AG09319 (cell line): ENCODE measurements at places on chromosomes 11 and 22.
A peak's percentile ranks its signal among the peaks of the same experiment; 100 is the strongest.

DNA sequence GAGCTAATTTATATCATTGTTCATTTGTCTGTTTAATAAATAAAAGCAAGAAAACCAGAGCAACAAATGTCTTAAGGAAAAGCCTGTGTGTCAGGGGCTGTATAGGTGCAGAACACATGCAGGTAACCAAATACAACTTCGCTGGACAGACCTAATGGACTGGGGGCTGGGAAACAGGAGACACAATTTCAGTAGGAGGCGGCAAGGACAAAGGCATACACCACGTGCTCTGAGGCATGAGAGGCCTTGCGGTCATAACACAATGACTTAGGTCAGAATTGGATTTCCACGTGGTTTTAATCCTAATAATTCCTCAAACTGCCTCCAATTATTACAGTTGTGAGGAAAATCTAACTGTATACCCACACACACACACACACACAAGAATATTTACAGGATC is 8.7 kb upstream of the GLB1L3 start:
- no peak for DNase-seq

GRCh38 chr22:22682807-22683667 is 38.6 kb downstream of the GGTLC2 start:
- DNase-seq: peak; percentile 14

- DNase-seq: no peak
Observed at GRCh38 chr11:127472505-127472904, 471.9 kb upstream of the KIRREL3 start.

DNA sequence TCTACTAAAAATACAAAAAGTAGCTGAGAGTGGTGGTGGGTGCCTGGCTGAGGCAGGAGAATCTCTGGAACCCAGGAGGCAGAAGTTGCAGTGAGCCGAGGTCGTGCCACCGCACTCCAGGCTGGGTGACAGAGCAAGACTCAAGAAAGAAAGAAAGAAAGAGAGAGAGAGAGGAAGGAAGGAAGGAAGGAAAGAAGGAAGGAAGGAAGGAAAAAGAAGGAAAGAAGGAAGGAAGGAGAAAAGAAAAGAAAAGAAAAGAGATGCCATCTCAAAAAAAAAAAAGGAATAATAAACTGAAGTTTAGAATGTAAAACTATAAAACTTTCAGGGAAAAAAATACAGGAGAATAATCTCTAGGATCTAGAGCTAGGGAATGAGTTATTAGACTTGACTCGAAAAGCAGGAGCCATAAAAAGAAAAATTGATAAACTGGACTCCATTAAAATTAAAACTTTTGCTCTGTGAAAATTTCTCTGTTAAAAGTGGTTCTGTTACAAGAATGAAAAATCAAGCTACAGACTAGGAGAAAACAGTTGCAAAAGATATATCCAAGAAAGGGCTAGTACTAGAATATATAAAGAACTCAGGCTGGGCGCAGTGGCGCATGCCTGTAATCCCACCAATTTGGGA is 13.4 kb upstream of the SEPTIN5 start:
- no peak for DNase-seq

DNA sequence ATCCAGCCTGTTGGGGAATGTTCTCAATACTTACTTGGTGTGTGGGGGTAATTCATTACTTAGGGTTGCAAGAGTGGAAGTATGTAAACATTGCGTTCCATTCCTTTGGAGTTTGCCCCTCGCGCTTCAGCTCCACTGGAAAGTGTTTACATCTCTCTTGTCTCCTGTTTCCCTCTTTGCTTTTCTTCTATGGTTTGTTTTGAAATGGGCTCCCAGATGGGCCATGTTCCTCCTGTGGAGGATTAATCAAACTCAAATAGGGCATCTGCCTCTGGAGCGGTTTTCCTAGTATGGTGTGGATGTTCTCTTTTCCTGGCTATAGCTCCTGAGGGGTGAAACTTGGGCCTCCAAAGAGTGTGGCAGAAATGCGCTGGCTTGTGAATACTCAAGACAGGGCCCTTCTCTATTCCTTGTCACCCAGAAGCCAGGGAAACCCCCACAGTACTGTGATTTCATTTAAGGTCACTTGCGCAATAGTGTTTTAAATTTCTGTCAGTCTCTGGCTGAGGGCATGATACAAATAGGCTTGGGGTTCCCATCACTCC is 51.9 kb downstream of the CD44 start:
- no peak for DNase-seq

GRCh38 chr22:26587991-26588613 is 1.8 kb downstream of the TPST2 start:
- DNase-seq: no peak

GRCh38 chr11:34641456-34641855 is 20.6 kb downstream of the EHF start:
- DNase-seq: no peak

- DNase-seq: no peak
Observed at GRCh38 chr22:25077964-25078363, 121.7 kb upstream of the CRYBB3 start.

DNA sequence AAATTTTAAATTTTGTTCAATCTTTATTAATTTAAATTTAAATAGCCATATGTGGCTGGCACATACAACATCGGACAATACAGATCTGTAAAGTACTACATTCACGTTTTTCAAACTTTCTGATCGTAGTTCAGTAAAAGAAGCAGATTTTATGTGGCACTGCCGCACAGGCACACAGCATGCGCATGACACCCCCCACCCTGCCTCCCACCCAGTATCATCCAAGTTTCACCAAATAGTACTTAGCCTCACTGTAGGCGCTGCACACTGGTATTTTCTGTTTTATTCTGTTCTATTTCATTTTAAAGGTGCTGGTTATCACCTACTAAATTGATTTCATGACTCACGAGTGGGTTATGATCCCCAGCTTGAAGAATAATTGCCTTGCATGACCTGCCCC is 159.9 kb downstream of the HIPK3 start:
- DNase-seq: no peak

- peak; percentile 57 for DNase-seq
Observed at GRCh38 chr11:86798988-86799387, 1.4 kb upstream of the PRSS23 start.

DNA sequence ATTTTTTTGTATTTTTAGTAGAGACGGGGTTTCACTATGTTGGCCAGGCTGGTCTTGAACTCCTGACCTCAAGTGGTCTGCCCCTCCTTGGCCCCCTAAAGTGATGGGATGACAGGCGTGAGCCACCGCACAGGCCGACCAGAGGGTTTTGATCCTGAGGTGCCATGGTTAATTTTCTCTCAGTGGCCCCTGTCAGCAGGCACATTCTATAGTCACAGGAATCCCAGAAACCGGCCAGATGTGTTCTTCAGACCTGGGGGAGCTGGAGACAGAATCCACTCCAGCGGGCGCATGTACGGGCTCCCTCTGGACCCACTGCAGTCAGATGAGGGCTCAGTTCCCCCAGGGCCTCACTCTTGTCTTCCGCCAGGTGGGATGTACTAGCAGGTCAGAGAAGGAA is 17.0 kb downstream of the IGLL1 start:
- DNase-seq: no peak

- DNase-seq: no peak
Observed at GRCh38 chr11:1488575-1489180, 2.1 kb upstream of the MOB2 start.

GRCh38 chr11:63239254-63239653 is 4.1 kb downstream of the SLC22A25 start:
- no peak for DNase-seq

DNA sequence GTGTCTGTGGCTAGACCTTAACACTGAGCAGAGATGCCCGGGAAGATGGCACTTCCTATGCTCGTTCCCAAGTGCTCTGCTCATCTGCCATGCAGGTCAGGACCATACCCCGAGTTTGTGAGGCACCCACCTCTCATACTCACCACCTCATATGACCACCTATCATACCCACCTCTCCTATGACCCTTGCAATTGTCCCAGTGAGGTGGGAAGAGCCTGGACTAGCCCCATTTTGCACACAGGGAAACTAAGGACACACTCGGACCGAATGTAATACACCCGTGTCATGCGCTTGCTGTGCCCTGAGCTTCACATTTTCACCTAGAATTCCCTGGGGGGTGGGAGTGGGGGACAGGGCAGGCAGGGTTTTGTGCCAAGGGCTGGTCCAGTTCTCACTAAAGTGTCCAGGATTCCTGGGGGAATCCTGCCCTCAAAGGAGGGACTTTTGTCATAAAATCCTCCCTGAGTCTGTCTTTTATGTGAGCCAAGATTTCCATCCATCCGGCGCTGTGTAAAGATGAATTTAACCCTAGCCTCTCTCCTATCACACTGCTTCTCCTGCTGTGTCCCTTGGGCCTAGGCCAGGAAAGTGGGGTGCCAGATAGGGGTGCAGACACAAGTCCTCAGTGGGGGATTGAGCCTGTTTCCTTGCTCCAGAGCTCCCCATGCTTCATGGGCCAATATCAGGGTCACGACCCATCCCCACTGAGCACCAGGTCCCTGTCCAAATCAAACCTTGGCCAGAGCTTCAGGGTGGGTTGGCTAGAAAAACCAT is 20.0 kb downstream of the TPBGL start:
- no peak for DNase-seq

DNA sequence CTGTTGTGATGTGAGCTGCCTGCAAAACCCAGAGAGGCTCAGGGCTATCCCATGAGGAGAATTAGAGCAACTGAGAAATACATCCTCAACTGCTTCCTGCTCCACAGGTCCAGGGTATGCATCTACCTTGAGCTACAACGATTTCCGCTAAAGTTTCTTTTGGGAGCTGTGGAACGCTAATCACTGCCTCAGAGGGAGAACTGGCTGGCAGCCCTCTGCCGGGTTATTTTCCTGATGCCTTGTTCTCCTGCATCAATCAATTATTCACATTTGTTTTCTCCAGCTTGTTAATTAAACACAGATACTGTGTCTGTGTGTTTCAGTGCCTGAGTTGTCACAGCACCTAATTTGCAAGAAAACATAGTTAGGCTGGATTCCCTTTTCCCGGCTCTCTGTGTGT is 211.1 kb upstream of the PLET1 start:
- DNase-seq: no peak

DNA sequence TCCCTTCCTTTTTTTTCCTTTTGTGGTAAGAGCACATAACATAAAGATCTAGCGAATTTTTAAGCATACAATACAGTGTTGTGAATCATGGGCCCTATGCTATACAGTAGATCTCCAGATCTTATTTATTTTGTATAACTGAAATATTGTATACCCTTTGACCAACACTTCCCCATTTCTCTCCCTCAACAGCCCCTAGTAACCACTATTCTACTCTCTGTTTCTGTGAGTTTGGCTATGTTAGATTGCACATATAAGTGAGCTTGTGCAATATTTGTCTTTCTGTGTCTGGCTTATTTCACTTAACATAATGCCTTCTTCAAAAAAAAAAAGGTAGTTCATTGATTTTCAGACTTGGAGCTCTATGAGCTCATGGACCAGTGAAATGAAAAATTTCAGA is 180.5 kb downstream of the C11orf91 start:
- DNase-seq: no peak

DNA sequence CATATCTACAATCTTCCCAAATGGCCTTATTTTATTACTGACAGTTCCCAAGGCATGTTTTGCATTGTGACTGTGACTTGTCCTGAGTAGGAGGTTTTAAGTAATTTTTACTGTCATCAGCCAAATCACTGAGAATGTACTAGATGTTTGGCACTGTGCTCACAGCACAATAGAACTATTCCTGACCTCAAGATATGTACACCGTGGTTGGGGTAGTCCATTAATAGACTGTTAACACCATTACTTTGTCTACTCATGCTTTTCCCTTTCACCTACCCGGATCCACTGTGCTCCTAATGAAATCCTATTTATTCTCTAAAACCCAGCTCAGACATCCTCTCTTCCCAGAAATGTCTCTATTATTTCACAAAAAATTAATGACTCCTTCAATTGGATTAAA is 168.7 kb upstream of the TENM4 start:
- no peak for DNase-seq

GRCh38 chr22:18103527-18104269 is 6.9 kb upstream of the TUBA8 start:
- DNase-seq: no peak

GRCh38 chr22:44329179-44329796 is 16.5 kb upstream of the SHISAL1 start:
- no peak for DNase-seq

GRCh38 chr22:17077255-17077654 is 7.5 kb upstream of the IL17RA start:
- no peak for DNase-seq

DNA sequence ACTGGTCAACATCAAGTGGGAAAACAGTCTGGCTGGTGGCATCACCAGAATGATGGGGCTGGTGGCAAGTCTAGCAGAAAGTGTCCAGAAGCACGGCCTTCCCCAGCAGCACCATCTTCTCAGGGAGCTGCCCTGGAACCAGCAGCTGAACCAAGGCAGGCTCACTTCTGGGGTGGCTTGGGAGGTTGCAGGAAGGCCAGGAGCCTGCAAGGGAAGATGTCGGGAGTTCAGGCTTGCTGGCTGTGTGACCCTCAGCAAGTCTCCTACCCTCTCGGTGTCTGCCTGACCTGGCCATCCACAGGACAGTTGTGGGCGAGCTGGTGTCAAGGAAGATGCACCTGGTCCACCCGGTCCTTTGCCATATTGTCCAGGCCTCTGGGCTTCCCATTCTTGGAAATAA is 2.3 kb upstream of the PNPLA5 start:
- DNase-seq: no peak
